A549 (cell line): ENCODE measurements at places on chromosomes 4 and X.

GRCh38 chr4:54085284-54085683, 14.7 kb upstream of the GSX2 start:
- DNase-seq, result peak; percentile 65

GRCh38 chrX:43003204-43003565, 225.2 kb upstream of the PPP1R2C start:
- DNase-seq, result no peak

- DNase-seq, result no peak
These were observed 26.5 kb downstream of the SEC31A start for GRCh38 chr4:82864336-82864979.

DNA sequence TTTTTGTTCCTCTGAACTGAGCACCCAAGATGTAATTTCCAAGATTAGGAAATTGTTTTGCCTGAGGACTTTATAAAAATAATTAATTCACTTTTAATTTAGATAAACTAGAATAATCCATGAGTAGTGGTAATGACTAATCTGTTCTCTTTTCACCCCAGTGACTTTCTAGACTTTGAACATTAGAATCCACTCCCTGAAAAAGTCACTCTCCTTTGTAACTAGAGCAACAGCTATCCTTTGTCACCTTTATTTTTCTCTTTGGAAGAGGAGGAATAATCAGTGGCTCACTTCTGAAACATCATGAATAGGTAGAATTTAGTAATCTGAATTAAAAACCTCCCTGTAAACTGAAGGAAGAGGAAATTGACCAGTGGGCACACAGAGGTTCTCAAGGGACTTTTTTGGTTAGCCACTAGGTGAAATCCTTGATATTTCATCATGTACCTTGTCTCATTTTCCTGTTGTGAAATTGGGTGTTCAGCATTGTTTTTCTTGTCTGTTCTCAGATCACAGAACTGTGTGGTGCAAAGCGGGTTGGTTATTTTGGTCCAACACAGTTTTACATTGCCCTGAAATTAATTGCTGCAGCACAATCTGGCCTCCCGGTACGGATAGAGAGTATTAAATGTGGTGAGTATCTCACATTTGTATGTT, 59.4 kb downstream of the REPS2 start:
- DNase-seq, result no peak

DNA sequence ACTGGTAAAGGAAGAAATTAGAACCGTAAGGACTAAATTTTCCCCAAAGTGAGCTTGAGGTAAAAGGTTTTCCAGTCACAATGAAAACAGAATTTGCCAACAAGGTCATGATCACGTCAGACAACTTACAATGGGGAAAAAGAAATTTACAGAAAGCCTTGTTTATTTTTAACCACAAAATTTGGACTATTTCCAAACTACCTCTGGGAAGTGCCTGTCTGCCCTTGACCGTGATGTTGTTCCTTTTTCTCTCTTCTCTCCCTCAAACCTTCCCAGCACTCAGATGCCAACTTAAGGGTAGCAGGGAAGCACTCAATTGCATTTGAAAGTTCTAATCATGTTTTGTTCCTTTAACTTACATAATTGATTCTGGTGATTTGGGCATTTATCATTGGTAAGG, 32.5 kb downstream of the MEPE start:
- no peak for DNase-seq

GRCh38 chrX:153433161-153433680, 12.6 kb downstream of the TREX2 start:
- no peak for DNase-seq

DNA sequence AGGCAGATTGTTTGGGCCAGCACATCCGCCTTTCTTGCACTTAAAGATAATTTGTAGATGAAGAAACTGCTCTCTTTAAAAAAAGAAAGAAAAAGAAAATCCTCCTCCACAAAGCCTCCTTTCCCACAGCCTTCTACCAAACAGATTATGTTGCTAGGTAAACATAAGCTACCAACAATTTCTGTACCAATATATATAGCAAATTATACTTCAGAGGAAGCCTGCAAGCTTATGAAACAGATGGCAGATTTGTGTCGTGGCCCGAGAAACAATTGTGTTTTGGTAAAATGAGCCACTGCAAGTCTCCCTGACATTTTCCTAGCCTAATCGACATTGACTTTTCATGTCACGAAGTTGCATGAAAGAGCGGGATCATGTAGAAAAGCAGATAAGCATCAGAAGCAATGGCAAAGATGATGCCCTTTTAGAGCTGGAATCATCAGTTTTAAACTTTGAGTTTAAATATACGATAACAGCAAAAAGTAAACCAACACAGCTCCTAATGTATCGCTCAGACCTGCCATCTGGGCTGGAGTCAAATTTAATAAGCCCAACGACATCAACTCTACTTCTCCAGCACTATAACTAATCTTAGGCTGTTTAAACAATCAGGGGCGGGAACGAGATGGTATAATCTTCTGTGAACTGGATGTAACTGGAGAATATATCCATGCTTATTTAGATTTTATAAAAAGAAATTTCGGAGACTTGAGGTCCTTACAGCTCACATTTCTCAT, 94.9 kb upstream of the PLAC1 start:
- no peak for DNase-seq

- no peak for DNase-seq
These were observed 432.5 kb upstream of the FAM47C start for GRCh38 chrX:36575670-36576069.

DNA sequence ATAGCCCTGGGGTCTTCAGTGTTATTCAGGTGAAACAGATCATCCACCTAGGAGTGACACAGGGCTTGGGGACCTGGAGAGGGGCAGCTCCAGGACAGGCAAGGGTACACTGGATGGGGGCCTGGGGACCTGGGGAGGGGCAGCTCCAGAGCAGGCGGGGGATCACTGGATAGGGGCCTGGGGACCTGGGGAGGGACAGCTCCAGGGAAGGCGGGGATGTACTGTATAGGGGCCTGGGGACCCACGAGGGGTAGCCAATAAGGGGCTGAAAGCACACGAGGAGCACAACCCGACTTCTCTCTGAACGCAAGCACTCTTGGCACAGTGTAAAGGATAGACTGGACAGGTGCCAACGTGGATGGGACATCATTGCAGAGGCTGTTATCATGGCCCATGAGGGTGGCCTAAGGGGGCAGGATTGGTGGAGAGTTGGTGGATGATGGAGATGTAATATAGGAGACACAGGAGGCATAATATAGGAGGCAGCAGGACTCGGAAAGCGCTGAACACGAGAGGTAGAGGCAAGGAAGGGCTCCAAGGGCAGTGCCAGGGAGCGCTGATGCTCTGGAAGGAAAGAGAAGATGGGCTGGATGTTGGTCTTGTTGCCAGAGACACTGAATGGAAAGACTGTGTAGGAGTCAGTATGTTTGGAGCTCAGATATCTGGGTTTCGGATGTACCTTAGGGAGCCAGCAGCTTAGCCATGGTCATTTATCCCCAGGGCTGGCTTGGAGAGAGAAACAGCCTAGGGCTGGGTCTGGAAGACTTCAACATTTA, 37.9 kb upstream of the FGFBP2 start:
- DNase-seq, result no peak

- no peak for DNase-seq
These were observed 345.3 kb upstream of the BMP3 start for GRCh38 chr4:80685214-80685613.

- no peak for DNase-seq
These were observed 1671.6 kb upstream of the TENM3 start for GRCh38 chr4:180571516-180572055.

DNA sequence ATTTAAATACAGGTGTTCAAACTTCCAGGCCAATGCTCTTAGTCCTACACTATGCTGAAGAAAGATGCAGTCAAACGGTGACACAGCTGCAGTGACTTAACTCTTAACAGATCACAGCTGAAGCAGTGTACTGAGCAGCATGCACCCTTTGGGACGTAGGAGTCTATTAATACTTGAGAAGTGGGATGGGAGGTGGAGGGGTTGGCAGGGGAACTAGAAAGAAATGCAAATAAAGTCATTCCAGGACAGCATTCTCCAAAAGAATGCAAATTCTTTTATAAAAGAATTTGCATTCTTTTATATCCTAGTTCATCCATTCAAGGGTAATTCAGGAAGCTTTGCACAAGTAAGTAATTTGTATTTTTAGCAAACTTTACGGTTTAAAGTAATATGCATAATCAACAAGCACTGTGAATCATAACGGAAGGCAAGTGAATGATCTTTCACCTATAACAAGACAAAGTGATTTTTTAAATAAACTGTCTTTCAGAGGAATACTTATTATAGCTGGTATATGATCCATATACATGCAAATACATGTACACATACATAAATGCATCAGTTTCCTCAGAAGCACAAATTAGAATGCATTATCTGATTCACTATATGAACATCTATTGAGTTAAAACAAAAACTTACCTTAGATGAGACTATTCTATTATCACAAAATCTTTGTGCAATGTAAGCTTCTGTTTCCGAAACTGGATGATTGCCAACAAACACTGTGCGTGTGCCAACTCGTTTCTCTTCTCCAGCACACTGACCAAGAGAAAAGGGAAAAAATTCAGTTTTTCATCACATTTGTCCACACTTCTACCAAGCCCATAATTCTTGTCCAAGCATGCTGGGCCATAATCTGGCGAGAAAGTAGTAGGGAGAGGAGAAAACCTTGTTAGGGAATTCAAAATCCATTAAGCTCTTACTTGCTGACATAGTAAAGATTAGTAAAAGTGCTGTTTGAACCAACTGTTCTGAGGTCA, 106.5 kb downstream of the ATP11C start:
- no peak for DNase-seq

GRCh38 chrX:35340465-35340864, 397.9 kb downstream of the FAM47B start:
- DNase-seq, result no peak

DNA sequence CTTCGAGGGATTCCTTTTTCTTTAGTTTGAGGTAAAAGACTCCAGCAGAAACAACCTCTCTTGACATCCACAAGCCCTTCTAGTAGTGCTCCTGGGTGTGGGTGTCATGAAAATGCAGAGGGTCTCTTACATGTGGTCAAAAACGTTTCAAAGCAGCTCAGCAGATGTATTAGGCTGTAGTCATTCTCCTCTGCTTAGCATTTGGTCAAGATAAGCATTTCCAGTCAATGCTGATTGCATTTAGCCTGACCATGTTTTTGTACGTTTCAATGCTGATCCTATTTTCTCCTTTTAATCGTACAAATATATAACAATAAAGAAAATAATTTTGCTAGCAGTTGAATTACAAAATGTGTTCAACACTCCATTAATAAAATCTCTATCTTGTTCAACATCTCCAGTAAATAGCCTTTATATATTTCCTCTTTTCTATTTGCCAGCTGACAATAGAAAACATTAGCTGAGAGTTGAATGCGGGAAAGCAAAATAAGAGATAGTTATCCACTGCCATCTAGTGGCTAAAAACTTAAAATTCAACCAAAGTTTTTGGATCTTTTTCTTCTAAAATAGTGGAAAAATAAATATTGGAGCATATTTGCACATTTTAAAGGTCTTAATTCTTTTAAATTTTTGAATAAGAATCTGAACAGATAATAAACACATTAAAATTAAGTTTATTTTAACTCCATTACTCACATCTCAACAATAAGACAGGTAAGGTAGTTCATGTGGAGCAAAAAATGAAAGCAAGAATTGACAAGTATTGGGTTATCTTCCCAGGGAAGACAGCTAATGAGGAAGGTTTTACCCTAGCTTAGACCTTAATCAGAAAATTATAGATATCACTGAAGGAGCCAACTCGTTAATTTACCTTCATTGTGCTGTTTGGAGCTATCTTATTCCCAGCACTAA, 15.2 kb upstream of the PACRGL start:
- DNase-seq, result peak; percentile 1

GRCh38 chrX:9312922-9313867, 151.7 kb upstream of the TBL1X start:
- peak; percentile 7 for DNase-seq

GRCh38 chr4:48175328-48175727, 41.3 kb upstream of the TXK start:
- no peak for DNase-seq

DNA sequence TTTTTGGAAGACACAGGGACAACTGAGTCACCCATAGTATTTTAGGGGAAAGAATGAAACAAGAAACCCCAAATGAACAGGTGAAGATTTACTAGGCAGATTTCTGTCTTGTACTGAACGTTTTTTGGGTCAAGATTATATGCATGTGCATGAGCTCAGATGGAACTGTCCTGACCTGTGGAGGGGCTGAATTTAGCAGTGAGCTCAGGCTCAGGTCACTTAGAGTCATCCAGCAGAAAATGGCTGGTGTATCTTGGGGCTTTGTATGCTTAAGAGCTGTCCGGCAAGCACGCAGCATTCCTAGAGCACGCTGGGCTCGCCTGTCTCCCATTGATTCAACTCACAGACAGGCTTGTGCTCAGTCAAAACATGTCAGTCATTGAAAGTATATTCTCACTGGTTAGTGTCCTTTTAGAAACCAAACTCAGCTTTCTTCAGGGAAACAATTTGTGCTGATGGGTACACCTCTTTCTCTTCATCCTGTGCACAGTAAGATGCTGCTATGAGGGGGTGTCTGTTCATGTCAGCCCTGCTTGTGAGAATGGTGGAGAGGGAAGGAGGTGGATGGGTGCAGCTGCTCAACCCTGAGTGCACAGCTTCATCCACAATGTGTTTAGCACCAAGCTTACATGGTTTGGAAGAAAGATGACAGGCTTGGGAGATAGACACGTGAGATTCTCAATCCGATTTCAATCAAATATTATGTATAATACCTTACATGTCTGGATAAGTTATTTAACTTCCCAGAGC, 47.5 kb upstream of the PDLIM3 start:
- no peak for DNase-seq

DNA sequence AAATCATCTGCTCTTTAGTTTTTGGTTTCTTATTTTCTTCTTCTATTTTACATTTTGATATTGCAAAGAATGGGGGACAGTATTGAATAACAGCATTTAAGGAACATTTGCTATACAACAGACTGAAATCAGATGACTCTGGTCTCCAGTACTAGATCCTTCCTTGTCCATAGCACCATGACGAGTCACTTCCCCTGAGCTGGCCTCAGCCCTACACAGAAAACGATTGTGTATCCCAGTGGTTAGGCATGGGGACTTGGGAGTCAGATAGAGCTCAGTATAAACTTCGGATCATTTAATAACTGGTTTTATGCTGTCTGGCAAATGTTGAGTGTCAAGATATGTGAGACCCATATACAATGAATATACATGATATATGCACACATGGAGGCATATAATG, 44.7 kb upstream of the BEX4 start:
- DNase-seq, result no peak

GRCh38 chr4:152072001-152072485, 311.2 kb upstream of the GATB start:
- no peak for DNase-seq

- DNase-seq, result no peak
These were observed 27.9 kb downstream of the ARHGEF6 start for GRCh38 chrX:136752796-136753195.

GRCh38 chrX:9656277-9656676, 109.4 kb downstream of the GPR143 start:
- no peak for DNase-seq

GRCh38 chrX:135094726-135095125, 25.6 kb downstream of the ETDB start:
- no peak for DNase-seq

- no peak for DNase-seq
These were observed 292.6 kb downstream of the IQCM start for GRCh38 chr4:149523039-149523438.
